SJSA1 (cell line): ENCODE measurements at places on chromosomes 3 and 15. TPM values are rescaled to one million over a fixed set of nuclear protein-coding genes. Genes with fewer than 3 reads are reported as not detected.

The SIDT1 gene
- total RNA-seq = not detected in 2 replicates

The DAPK2 gene
- 0.34 and 2.2 TPM in 2 replicates for total RNA-seq

The TMEM158 gene
- total RNA-seq = 11.4 and 16.5 TPM in 2 replicates

The GP5 gene
- not detected in 2 replicates for total RNA-seq

The CADPS gene
- total RNA-seq = not detected in 2 replicates

The SHC4 gene
- total RNA-seq = 1.0 and 2.9 TPM in 2 replicates

The VGLL3 gene
- 11.3 and 17.1 TPM in 2 replicates for total RNA-seq

The ABI3BP gene
- total RNA-seq = 0.05 TPM in 1 of 2 replicates, not detected in the other

The KIF9 gene
- 2.9 and 3.2 TPM in 2 replicates for total RNA-seq

The FSTL1 gene
- 1,346 and 1,532 TPM in 2 replicates for total RNA-seq

The SCN5A gene
- total RNA-seq = 1.6 and 4.1 TPM in 2 replicates

The MFAP1 gene
- total RNA-seq = 40.1 and 55.3 TPM in 2 replicates

The ENTPD3 gene
- not detected in 2 replicates for total RNA-seq

The GADL1 gene
- total RNA-seq = 0.13 TPM in 1 of 2 replicates, not detected in the other

The DET1 gene
- total RNA-seq = 4.2 and 5.5 TPM in 2 replicates

The LMCD1 gene
- 6.0 and 15.6 TPM in 2 replicates for total RNA-seq

The STRIT1 gene
- not detected in 2 replicates for total RNA-seq

The TMIE gene
- not detected in 2 replicates for total RNA-seq

The FRG2C gene
- total RNA-seq = not detected in 2 replicates

The DTWD1 gene
- total RNA-seq = 26.0 and 41.3 TPM in 2 replicates

The SLC24A5 gene
- total RNA-seq = not detected in 2 replicates

The GOLGA6L10 gene
- 0.19 and 0.34 TPM in 2 replicates for total RNA-seq

The CLDN16 gene
- total RNA-seq = 0.08 TPM in 1 of 2 replicates, not detected in the other

The IL20RB gene
- 3.2 and 3.6 TPM in 2 replicates for total RNA-seq

The IGF2BP2 gene
- 37.9 and 96.5 TPM in 2 replicates for total RNA-seq

The IL5RA gene
- total RNA-seq = not detected in 2 replicates

The ADPRH gene
- 1.3 and 2.0 TPM in 2 replicates for total RNA-seq

The CTXND1 gene
- total RNA-seq = not detected in 2 replicates

The ABHD6 gene
- total RNA-seq = 3.9 and 6.8 TPM in 2 replicates

The IGSF11 gene
- total RNA-seq = 0.18 and 1.0 TPM in 2 replicates

The PTH1R gene
- total RNA-seq = not detected in 2 replicates

The CHRD gene
- 0.26 TPM in 1 of 2 replicates, not detected in the other for total RNA-seq

The SPATA12 gene
- not detected in 2 replicates for total RNA-seq

The KBTBD8 gene
- 1.5 and 3.9 TPM in 2 replicates for total RNA-seq

The CLCN2 gene
- total RNA-seq = 8.8 and 11.6 TPM in 2 replicates

The USP8 gene
- total RNA-seq = 57.5 and 63.3 TPM in 2 replicates

The ZNF662 gene
- not detected in 2 replicates for total RNA-seq

The TUBGCP4 gene
- total RNA-seq = 9.4 and 11.7 TPM in 2 replicates

The HHATL gene
- total RNA-seq = not detected in 2 replicates

The PRSS50 gene
- not detected in 2 replicates for total RNA-seq

The TMEM40 gene
- total RNA-seq = not detected in 2 replicates

The MYO5C gene
- 0.16 and 0.47 TPM in 2 replicates for total RNA-seq

The FILIP1L gene
- total RNA-seq = 17.4 and 27.0 TPM in 2 replicates

The ZCWPW2 gene
- 0.06 and 0.79 TPM in 2 replicates for total RNA-seq

The GRK7 gene
- total RNA-seq = not detected in 2 replicates

The APOD gene
- total RNA-seq = not detected in 2 replicates
